Small intestine (tissue), 16 donors: ENCODE measurements at places on chromosomes 2 and 18. TPM values are rescaled to one million over a fixed set of nuclear protein-coding genes. Genes with fewer than 3 reads are reported as not detected.

DNA sequence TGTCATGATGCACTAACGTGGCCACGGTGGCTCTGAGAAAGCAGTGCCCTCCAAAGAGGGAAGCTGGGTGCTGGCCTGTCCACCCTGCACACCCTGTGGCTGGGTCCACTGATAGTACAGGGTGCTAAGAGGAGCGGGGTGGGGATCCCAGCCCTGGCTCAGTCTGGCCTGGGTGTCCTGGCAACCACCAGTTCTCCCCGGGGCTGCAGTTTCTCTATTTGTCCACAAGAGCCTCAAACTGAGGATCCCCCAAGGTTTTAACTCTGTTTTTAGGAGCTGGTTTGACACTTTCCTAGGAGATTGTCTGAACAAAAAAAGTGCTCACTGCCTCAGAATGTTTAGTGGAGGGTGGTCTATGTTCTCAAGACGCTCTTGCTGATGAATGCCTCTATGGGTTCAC lies 29.0 kb downstream of the EDAR start:
- no peak for DNase-seq

GRCh38 chr2:8536686-8537561 lies 144.9 kb upstream of the ID2 start:
- no peak for DNase-seq

DNA sequence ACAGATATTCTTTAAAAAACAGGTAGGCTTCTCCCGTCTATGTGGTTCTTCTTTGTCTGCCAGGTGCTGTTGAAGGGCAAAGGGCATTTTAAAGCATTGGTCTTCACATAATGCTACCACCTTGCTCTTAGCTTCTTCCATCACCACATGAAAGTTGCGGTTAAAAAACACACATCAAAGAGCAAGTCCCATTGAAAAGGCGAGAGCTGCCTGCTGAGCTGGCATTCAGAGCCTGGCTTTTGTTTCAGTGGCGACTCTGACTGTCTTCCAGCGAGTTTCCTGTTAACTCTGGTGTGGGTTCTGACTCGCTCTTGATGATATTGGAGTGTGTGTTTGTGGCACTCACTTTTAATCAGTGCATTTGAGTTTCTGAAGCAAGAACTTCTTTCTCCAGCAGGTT lies 624.9 kb upstream of the FANCL start:
- DNase-seq = no peak

DNA sequence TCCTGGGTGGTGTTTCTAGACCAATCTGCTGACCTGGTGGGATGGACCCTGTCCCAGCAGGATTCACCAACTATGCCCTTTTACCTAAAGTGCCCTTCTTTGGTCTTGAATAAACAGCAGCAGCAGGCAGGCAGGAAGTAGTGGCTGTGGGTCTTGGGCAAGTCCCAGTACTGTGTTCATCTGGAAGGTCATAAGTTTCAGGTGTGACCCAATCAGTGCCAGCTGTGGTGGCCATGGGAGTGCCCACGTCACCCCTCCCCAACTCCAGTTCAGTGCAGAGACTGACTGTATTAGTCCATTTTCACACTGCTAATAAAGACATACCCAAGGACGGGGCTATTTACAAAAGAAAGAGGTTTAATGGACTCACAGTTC lies 148.3 kb upstream of the SRD5A2 start:
- no peak for DNase-seq

Gene ZAP70
- 2.5 TPM for polyA plus RNA-seq

GRCh38 chr2:185137700-185138099 lies 539.4 kb downstream of the ZNF804A start:
- DNase-seq = no peak

DNA sequence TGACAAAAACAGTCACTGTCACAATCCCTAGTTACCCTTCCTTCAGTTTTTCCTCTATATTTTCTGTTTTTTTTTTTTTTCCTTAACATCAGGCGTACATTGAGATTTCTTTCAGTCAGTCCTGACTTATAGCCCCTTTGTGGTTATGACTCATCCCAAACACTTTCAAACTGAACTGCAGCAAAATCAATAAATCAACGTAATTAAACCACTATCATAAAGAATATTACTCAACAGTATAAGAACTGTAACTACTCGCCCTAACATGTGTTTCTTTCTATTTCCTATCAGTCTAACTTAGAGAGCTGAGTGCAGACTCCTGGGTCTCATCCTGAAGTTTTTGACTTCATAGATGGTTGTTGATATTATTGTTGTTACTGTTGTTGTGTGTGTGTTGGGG lies 523.5 kb downstream of the LRRTM4 start:
- DNase-seq = no peak

- DNase-seq = no peak
Observed at GRCh38 chr2:57146951-57147350, 899.7 kb upstream of the VRK2 start.

Gene SMARCAL1
- polyA plus RNA-seq = 15.4 TPM

DNA sequence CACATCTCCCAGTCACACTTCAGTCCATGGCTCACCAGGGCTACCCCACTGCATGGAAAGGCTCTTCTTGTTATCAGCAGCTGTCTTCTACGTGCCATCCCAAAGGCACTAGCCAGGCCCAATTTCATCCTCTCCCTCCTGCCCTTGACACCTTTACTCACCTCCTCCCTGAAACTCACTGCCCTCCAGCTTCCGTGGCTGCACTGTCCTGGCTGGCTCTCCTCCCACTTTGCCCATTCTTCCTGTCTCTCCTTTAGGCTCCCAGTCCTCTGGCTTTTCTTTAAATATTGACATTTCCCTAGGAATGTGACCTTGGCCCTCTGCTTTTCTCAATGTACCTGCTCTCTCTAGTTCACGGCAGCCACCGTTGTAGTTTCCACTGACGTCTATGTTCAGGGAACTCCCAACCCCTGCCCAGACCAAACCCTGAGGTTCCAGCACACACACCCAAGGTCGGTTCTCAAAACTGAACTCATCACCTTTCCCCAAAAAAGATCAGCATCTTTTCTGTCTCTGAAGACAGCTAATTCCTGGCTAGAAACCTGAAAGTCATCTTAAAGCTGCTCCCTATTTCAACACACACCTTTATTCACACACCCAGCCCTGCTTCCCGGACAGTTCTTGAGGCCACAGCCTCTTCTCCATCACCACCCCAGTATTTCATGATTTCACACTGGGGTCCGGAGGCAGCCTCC lies 36.7 kb downstream of the WDFY1 start:
- DNase-seq = peak; percentile 21
